ENCODE measurements at places on chromosomes 11 and 22.

DNA sequence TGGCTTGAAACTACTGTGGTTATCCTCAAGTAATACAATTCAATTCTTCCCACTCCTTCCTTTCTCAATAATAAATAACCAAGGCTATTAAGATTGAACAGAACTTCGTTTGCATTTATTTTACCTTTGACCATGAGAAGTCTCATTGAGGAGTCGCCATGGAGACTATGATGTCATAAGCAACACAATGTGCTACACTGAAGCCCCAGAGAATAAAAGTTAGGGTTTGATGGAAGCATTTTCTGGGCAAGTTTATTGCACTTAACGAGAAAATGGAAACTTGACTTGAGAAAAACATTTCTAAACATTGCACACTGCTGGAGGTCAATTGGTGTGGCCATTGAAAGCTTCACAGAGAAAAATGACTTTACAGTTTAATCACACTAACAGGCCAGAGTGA, 121.5 kb downstream of the FAM76B start:
- no peak for DNase-seq

DNA sequence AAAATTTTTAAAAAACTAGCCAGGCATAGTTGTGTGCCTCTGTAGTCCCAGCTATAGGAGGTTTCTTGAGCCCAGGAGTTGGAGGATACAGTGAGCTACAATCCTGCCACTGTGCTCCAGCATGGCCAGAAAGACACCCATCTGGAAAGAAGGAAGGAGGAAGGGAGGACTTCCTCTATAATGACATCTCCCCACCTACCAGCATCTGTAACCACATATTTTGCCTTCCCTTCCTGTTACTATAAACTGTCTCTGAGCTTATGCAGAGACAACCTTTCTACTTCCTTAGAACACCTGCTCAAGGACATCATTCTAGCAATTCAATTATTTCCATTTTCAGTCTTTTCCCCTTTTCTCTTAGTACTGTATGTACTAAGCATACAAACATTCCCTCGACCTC, 2.2 kb upstream of the NUP160 start:
- no peak for DNase-seq

- DNase-seq: peak; percentile 100
These were observed 16.9 kb downstream of the CTNND1 start for GRCh38 chr11:57778318-57779037.

DNA sequence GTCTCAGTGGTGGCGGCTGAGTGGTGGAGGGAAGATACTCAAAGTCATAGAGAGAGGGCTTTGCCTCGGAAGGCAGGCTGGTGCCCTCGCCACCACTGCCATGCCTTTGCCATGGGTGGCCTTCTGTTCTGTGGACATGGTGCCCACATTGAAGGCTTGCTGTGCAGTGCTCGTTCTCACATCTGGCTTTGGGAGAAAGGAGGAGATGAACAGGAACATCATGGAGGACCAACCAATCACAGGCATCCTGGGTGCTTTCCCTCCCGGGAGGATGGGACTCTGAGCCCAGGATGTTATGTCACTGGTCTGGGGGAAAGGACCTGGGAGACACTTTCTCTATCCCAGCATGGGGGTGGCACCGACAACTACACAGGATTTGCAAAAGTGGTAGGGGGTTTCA, 82.3 kb upstream of the NARS2 start:
- DNase-seq: no peak

- no peak for DNase-seq
These were observed 6.0 kb upstream of the RPL3 start for GRCh38 chr22:39325392-39325932.

DNA sequence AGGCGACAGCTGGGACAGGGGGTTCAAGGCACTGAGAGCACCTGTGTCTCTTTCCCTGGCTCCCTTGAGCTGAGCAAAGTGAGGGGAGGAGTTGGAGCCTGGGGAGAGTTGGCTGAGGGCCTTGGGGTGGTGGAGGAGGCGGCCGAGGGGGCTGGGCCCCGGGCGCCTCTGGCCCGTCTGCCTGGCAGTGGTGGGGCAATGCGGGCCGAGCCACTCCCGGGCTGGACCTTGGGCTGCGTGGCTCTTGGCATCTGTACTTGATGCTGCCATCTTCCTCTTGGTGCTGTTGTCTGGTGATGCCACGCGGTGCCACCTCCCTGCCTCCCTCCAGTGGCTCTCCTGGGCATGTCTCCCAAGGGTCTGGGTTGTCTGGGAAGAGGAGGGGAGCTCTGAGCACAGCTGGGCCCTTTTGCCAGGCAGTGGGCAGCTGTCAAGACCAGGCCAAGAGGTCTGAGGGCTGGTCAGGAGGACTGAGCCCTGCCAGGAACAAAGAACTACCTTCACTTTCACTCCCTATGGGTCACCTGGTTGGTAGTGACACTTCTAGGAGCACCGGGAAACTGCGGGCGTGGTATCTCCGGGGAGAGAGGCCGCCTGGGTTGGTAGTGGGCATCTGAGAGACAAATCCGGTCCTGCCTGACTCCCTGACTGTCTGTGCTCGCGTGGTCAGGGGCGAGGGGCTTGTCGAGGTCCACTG, 1.3 kb downstream of the GRIK4 start:
- no peak for DNase-seq

DNA sequence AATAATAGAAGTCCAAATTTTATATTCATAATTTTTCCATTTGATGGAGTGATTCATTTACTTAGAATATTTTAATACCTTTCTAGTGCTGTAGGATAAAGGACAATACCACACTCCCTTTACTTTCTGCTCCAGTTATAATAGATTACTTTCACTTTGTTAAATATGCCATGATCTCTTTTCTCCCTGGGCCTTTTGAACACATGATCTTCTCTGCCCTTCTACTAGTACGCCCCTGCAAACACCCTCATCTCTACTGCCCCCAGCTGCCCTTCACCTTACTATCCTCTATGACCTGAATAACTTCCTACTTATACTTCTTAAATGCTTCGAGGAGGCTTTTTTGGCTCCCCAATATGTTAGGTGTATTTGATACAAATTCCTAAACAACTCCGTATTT, 177.3 kb downstream of the GUCY1A2 start:
- no peak for DNase-seq

GRCh38 chr11:81135570-81135969, 1598.1 kb downstream of the FAM181B start:
- no peak for DNase-seq
